ENCODE measurements at places on chromosomes 4 and X. TPM values are rescaled to one million over a fixed set of nuclear protein-coding genes. Genes with fewer than 3 reads are reported as not detected.

GRCh38 chrX:71846429-71846828 lies 64.2 kb upstream of the NHSL2 start:
- no peak for DNase-seq

DNA sequence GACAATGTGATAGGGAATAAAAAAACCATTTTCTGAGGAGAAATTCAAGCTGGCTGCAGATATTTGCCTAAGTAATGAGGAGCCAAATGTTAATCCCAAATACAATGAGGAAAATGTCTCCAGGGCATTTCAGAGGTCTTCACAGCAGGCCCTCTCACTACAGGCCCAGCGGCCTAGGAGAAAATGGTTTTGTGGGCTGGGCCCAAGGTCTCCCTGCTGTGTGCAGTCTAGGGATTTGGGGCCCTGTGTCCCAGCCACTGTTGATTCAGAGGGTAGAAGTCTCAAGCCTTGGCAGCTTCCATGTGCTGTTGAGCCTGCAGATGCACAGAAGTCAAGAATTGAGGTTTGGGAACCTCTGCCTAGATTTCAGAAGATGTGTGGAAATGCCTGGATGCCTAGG lies 778.7 kb downstream of the CENPC start:
- no peak for DNase-seq

DNA sequence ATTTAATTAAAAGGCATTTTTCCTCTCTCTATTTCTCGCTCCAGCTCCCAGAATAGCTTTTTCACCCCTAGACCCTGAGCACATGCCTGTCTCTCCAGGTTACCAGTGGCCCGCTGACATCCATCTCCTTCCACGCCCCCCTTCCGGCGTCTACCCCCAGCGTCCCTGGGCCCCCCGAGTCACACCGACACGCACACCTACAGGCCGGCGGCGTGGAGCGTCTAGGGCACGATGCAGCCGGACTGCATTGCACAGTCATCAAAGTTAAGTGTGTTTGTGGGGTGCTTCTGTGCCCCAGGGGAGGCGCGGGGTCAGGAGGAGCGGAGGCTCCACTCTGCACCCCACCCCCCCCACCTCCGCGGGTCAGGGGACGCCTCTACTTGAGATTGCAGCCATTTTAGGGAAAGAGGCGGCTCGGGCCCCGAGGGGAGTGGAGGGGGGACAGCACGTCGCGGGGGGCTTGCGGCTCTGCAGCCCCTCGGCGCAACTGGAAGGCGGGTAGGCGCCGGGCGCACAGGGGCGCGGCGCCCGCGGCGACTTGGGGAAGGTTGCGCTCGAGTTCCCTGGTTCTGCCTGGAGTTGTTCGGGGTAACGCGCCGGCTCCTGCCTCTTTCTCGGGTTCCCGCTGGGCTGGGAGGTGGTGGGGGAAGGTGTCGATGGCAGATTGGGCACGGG lies 112.7 kb downstream of the DHX15 start:
- DNase-seq, result no peak

- DNase-seq, result no peak
These were observed 514.0 kb upstream of the DIAPH2 start for GRCh38 chrX:96170626-96171025.

DNA sequence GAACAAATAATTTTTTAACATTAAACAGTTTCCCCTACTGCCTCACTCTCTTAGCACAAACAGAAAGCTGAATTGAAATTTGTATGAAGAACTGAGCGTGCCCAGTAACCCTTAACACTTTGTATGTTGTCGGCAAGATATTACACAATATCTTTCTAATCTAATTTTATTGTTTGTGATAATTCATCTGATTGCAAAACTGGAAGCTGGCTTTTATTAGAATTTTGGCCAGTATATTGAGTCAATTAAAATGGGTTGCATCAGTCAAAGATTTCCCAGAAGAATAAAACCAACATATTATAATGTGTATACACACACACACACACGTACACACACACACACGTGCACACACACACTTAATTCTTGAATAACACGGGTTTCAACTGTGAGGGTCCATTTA lies 2332.1 kb downstream of the PCDH7 start:
- DNase-seq, result no peak

DNA sequence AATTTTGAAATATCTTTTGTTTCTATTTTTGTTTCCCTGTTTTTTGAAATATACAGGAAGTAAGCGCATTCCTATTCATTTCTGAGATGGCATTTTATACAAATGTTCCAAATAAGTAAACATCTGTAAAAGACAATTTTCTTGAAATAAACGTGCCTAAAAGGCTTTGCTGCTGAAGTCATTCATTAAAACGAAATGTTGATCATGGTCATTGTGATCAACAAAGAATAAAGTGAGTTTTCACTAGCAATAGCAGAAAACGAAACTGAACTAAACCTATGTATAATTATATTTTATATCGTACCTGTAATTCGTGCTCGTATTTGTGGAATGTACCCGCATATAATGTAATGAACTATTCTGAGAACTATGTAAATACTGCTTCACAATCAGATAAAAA lies 221.2 kb downstream of the MGST2 start:
- no peak for DNase-seq

- DNase-seq, result no peak
These were observed 50.5 kb downstream of the RHOH start for GRCh38 chr4:40247350-40247749.

Gene TMEM187
- 19.3 TPM for total RNA-seq

Gene ARMCX2
- total RNA-seq, result 60.4 TPM

DNA sequence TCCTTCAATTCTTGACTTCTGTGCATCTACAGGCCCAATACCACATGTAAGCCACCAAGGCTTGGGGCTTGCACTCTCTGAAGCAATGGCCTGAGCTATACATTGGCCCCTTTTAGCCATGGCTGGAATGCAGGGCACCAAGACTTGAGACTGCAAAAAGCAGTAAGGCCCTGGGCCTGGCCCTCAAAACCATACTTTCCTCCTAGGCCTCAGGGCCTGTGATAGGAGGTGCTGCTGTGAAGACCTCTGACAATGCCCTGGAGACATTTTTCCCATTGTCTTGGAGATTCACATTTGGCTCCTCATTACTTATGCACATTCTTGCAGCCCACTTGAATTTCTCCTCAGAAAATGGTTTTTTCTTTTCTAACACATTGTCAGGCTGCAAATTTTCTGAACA lies 68.5 kb upstream of the FSTL5 start:
- no peak for DNase-seq

GRCh38 chr4:13117185-13117584 lies 367.0 kb downstream of the RAB28 start:
- no peak for DNase-seq

GRCh38 chrX:22310779-22311178 lies 38.1 kb downstream of the CBLL2 start:
- DNase-seq, result no peak

GRCh38 chr4:8582941-8583654 lies 2.9 kb downstream of the GPR78 start:
- no peak for DNase-seq

Gene GPR34
- total RNA-seq, result not detected

GRCh38 chr4:184370711-184371389 lies 103.5 kb downstream of the IRF2 start:
- DNase-seq, result no peak

GRCh38 chr4:44988011-44988410 lies 261.7 kb upstream of the GNPDA2 start:
- DNase-seq, result no peak

DNA sequence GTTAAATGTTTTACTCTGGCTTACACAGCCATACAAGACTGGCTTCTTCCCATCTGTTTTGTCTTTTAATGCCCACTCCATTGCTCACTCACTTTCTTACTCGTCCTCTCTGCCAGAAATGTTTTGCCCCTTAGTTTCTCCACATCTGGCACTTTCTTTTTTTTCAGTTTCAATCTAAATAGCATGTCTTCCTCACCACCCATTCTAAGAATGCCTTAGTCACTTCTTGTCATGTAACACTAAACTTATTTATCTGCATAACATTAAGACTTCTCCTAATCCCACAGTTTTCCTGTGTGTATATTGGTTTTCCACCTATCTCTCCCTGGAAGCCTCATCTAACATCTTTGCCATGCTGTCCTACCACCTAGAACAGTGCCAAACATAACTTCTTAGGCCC lies 119.3 kb downstream of the ADAMTS3 start:
- no peak for DNase-seq

Gene AMOT
- 7.2 TPM for total RNA-seq

- no peak for DNase-seq
These were observed 1284.0 kb downstream of the RAPGEF2 start for GRCh38 chr4:160386846-160387245.

Gene SPINK2
- not detected for total RNA-seq

GRCh38 chrX:39907964-39908661 lies 189.6 kb downstream of the BCOR start:
- DNase-seq, result peak; percentile 88

DNA sequence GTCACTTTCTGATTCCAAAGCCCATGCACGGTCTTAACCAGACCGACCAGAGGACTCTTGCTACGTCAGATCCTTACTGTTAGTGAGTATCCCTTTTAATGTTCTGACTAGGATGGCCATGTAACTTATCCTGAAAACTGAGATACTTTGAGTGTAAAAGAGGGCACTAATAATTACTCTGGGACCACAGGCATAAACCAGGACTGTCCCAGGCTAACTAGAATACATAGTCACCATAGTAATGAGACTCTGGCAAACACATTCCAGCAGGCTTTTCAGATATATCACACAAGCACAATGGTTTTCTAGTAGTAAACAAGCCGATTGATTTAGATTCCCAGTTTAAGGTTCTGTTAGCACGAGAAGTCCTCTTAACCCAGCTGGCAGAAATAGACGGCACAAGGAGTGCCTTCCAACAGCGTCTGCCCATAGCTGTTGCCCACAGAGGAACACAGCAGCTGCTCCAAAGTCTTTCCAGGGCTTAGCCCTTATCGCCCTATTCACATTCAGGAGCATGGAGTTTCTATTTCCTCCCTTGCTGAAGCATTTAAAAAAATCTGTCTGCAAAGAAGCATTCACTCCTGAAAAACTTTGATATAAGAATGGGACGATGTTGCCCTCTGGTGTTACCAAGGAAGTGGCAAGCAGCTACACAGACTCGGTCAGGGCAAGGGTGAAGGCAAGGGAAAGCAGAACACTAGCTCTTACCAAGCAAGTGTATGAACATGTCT lies 92.4 kb downstream of the CXCL13 start:
- no peak for DNase-seq

- peak; percentile 85 for DNase-seq
These were observed 68.4 kb downstream of the RHOH start for GRCh38 chr4:40264995-40265909.

GRCh38 chrX:85109235-85109634 lies 105.6 kb downstream of the APOOL start:
- no peak for DNase-seq

DNA sequence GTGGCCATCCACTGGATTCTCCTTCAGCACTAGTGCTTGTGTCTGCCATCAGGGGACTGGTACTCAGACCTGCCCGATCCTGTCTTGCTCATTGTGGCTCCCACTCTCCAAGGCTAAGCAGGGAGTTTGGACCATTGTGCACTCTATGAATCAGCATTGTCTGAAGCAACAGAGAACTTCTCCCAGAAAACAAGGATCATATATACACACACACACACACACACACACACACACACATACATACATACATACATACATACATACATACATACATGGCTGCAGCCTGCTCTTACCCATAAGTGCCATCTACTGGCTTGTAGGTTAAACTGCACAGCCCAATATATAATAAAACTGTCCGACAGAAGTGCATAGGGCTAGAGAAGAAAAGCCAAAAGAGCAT lies 345.3 kb upstream of the LCORL start:
- no peak for DNase-seq

Gene AMTN
- total RNA-seq, result not detected

GRCh38 chrX:8138252-8138651 lies 32.8 kb downstream of the VCX2 start:
- no peak for DNase-seq

Gene GPC3
- 18.6 TPM for total RNA-seq

Gene CYBB
- not detected for total RNA-seq

DNA sequence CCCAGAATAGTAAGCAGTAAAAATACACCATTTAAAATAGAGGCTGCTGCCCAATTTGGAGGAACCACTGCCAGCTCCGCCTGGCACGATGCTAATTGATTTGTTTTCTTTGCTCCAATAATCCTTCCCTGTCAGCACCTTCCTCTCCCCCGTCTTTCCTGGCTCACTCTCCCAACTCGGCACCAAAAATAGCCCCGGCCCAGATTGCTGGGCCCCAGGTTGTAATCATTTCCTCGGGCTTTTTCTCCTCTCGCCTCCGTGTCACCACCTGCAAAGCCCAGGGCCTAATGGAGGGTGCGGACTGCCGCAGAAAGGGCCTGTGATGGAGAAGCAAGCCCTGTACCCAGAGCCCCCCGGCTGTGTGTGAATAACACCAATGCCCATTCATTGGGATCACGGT lies 197.6 kb upstream of the PSAPL1 start:
- DNase-seq, result no peak

- DNase-seq, result no peak
These were observed 1052.1 kb upstream of the PCDH10 start for GRCh38 chr4:132097041-132097440.

- no peak for DNase-seq
These were observed 184.9 kb downstream of the FRAS1 start for GRCh38 chr4:78242071-78242470.

Measured in osteocyte (in vitro differentiated cells).